Calu3 (cell line): ENCODE measurements at places on chromosomes 1 and 21.

- DNase-seq: no peak
Measured at GRCh38 chr1:26994787-26995517, 1.5 kb downstream of the TRNP1 start.

DNA sequence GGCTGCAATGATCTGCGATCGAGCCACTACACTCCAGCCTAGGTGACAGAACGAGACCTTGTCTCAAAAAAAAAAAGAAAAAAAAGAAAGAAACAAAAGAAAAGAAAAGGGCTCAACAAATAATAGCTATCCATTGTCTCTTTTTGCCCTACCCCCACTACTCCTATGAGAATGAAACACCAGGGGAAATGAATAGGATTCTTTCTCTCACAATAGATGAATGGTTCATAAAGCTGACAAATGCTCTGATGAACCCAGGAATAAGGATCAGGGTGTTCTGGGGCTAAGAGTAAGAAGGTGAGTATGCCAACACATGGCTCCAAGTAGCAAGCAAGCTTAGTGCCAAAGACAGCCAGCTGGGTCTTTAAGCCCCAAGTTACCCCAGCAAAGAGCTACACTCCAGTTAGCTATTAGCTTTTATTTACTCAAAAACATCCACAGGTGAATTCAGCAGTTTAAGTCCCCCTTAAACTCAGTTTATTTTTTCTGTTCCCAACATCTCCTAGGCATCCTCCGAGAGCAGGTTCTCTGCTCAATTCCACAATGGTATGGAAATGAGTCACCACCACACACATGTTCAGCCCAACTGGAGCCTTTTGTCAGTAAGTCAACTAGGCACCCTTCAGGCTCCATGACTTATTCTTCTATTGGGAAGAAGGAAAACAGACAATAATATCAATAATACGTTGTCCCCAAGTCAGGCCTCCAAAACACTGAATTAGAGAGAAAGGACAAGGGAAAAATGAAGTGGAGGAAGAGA is 4.2 kb downstream of the ADORA3 start:
- DNase-seq: no peak

DNA sequence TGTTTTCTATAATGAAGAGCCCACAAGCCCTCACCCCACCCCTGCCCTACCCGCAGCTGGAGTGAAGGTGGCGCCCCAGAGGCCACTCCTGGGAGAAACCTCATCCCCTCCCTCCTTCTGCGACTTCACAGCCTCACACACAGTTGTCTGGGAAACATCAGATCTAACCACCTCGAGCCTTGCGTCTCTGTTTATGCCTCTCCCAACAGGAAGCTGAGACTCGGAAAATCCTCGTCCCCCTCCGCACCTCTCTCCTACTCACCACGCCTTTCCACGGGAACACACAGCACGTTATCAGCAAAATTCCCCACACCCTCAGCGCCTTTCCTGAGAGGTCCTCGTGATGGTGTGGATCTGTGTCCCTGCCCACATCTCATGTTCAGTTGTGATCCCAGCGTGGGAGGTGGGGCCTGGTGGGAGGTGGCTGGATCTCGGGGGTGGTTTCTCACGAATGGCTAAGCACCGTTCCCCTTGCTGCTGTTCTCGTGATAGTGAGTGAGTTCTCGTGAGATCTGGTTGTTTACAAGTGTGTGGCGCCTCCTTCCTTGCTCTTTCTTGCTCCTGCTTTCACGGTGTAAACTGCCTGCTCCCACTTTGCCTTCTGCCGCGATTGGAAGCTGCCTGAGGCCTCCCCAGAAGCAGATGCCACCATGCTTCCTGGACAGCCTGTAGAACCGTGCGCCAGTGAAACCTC is 190.6 kb downstream of the KIF26B start:
- no peak for DNase-seq

DNA sequence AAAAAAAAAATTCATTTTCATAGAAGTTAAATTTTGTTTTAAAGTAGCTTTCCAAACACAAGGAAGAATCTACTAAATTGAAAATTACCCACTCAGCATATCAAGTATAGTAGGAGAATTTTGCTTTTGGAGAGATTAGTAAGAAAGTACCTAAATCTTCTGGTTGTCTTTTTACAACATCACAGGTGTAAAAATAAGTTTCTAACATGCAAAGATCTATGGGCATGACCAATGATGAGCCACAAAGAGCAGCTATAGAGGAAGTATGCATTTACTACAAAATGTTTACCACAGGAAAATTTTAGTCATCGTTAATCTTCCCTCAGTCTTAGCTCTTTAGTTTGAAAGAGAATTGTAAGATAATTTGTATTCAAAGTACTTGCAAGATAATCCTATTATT is 28.1 kb downstream of the ANGPTL3 start:
- DNase-seq: no peak

- DNase-seq: no peak
Measured at GRCh38 chr1:41629141-41629540, 144.7 kb upstream of the EDN2 start.

GRCh38 chr1:43042773-43043457 is 84.2 kb upstream of the SLC2A1 start:
- no peak for DNase-seq

DNA sequence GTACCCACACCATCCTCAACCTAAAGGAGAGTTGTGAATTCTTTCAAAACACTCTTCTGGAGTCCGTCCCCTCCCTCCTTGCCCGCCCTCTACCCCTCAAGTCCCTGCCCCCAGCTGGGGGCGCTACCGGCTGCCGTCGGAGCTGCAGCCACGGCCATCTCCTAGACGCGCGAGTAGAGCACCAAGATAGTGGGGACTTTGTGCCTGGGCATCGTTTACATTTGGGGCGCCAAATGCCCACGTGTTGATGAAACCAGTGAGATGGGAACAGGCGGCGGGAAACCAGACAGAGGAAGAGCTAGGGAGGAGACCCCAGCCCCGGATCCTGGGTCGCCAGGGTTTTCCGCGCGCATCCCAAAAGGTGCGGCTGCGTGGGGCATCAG is 638 bp upstream of the OLIG2 start:
- DNase-seq: no peak

- DNase-seq: no peak
Measured at GRCh38 chr1:67590329-67590728, 94.7 kb upstream of the GADD45A start.

DNA sequence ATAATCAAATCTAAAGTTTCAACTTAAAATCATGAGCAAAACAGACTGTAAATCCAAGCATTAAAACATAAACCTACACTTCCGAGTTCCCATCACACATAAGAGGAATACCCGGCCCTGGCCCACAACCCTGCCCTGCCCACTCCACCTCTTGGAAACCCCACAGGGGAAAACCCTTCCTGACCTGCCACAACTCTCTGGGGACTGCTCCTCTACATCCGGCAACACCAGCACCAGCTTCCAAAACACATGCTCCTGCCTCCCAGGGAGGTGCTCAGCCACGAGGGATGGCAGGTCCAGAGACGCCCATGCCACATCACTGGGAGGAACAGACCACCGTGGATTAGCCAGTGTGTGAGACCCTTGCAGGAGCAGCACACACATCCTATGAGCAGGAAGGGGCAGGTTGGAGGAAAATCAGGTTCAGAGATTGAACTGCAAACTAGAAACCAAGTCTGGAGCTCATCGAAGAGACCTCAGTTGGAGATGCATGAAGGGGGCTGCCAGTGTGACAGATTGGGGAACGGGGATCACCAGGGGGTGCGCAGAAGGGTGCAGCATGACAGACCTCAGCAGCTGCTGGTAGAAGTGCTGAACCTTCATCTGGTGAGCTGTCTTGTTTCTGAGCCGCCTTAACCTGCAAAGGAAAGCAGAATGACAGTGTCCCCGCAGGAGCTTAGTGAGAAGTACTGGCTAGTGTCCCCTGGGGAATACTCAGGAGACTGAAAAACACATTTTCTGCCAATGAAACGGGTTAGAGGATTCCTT is 25.8 kb upstream of the LSS start:
- DNase-seq: no peak

GRCh38 chr1:48876330-48876785 is 99.7 kb upstream of the BEND5 start:
- DNase-seq: no peak

GRCh38 chr1:43233631-43234030 is 36.2 kb upstream of the TMEM125 start:
- DNase-seq: no peak

DNA sequence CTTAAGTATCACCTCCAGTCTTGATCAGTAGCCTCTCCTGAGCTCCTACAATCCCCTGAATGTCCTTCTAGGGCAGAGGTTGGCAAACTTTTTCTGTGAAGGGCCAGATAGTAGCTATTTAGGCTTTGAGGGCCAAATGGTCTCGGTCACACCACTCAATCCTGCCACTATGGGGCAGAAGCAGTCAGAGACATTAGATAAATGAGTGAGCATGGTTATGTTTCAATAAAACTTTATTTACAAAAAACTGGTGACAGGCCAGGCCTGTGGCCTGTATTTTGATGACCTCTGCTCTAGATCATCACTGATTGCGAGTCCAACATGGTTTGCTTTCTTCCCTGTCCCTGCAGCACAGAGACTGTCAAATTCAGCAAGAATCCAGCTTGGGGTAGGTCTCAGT is 36.3 kb downstream of the LRP8 start:
- no peak for DNase-seq

- DNase-seq: no peak
Measured at GRCh38 chr21:35559128-35559828, 501.0 kb downstream of the SETD4 start.

DNA sequence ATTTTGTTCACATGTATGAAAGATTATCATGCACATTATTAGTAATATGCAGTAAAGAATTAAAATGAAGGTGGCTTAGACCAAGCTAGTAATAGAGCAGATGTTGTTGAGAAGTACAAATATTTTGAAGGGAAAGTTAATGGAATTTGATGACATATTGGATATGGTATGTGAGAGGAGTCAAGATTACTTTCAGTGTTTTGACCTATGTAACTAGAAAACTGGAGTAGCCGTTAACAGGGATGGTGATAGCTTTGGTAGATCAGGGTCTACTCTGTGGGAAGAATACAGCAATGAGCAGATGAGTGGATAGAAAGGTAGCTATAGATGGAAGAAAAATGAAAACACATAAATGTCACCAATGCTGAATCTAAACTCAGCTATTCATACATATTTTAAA is 163.2 kb upstream of the LRRC7 start:
- DNase-seq: no peak

DNA sequence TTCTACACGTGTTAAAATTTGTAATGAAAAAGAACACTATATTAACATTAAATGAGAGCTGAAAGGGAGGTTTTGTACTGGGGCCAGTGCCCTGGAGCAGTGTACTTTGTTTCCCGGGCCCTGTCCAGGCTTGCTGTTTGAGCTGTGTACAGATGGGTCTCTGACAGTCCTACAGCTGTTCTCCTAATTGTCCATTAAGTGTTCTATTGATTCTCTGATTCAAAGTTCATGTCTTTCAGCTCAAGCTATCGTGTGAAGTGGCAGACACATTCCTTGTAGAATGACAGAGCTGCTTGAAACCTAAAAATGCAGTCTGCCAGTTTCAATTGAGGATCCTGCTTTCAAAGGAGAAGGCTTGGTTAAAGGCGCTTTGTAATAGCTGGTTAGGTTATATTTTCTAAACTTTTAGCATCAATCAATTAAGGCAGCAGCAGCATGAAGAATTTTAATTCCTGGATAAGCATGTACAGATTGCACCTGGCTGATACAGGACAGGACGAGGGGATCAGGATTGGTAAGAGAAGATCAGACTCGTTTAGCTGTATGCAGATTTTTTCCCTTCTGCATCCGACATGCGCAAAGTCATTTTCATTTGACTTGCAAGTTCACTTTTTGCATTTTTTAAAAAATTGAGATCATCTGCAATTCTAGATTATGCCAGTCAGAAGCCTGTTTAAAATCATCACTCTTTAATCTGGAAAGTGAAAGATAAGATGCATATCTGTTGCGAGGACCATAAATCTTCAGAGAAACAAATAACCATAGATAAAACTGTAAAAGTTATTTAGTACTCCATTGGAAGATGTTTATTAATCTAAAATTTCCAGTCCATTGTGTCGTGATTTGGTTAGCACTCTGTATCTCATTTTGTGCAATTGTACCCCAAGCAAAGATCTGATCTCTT is 98.5 kb downstream of the ATG4C start:
- no peak for DNase-seq
